Bone marrow (tissue), 2 donors: ENCODE measurements at places on chromosomes 11 and 22.

- DNase-seq: no peak
These were observed 16.1 kb upstream of the EXPH5 start for GRCh38 chr11:108609682-108610081.

DNA sequence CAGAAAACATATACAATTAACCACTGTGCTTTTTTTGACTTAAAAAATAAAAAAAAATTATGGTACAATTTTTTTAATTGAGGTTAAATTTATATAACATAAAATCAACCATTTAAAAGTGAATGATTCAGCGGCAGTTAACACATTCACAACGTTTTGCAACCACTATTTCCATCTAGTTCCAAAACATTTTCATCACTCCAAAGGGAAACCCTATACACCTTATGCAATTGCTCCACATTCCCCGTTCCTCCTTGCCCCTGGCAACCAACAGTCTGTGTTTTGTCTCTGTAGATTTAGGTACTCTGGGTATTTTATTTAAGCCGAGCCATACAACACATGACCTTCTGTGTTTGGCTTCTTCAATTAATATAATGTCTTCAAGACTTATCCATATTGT lies 15.3 kb downstream of the DDI1 start:
- no peak for DNase-seq

DNA sequence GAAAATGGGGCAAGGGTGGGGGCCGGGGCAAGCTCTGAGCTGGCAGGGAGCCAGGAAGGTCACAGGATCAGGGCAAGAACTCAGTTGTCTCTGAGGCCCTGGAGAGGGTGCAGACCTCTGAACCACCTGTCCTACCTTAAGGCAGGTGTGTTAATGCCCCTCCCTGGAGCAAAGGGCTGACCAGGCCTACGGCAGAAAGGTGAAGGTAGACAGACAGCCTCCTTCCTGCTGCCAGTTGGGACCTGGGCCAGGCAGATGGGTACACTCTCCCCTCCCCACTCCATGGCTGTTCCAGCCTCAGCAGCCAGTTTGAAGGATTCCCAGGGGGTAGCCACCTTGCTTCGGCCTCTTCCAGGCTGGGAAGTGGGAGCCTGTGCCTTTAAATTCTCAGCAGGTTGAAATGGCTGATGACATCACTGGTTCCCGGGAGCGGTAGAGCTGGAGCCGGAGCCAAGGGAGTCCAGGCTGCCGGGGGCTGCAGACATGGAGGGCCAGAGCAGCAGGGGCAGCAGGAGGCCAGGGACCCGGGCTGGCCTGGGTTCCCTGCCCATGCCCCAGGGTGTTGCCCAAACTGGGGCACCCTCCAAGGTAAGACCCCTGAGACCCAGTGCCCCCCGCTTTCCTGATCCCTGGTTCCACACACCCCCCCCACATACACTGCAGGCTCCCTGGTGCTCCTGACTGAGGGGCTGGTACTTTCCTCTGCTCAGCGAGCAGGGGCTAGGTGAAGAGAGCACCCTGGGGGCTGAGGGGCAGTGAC lies at the start of gene INPP5J:
INPP5J (plus strand) TSS at position 435 of the 760 bp plus-strand sequence; CDS start at position 484, 49 bp downstream.
- no peak for DNase-seq

DNA sequence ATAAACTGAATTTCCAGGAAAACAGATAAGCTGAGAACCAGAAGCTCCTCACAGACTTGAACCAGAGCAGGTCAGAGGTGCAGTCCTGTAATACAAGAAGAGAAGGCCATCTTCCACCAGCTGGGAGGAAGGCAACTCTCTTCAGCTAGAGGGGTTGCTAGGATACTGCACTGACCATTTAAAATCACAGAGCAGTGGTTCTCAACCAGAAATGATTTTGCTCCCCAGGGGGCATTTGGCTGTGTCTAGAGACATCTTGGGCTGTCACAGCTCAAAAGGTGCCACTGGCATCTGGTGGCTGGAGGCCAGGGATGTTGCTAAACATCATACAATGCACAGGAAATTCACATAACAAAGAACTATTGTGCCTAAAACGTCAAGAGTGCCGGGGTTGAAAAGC lies 17.2 kb downstream of the OPCML start:
- no peak for DNase-seq

GRCh38 chr11:122434786-122435185 lies 220.7 kb upstream of the UBASH3B start:
- no peak for DNase-seq

- DNase-seq: no peak
These were observed 19.3 kb downstream of the ART5 start for GRCh38 chr11:3622521-3622920.

DNA sequence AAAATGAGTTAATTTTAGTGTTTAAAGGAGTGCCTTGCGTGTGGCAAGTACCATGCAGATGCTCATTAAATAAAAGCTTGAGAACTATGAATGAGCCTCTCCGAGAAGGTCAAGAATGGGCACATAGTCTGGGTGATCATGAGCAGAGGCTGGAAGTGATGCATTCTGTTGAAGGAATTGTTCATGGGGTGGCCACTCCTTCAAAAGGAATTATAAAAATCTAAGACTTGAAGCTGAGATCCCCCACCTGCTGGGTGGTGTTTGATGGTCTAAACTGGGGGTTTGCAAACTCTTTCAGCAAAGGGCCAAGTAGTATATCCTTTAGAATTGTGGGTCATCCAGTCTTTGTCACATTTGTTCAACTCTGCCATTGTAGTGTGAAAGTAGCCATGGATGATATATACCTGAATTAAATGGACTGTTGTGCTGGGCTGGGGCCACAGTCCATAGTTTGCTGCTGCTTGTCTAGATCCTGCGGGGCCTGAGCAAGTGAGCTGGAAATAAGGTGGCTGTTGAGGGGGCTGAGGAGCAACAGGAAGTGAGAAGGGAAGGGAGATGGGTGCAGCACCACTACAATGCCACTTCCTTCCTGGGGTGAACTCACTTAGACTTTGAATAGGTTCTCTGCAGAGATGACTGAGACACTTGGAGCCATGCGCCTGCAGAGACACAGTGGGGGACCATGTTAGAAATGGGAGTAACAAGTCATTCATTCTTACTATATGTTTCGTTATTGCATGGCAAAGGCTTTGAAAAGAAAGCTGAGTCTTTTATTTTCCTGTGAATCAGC lies 179.0 kb downstream of the SNX19 start:
- no peak for DNase-seq

GRCh38 chr11:534396-535209 lies 773 bp downstream of the HRAS start:
- no peak for DNase-seq

- no peak for DNase-seq
These were observed 108.6 kb downstream of the SCN3B start for GRCh38 chr11:123545726-123546270.

- no peak for DNase-seq
These were observed 30.1 kb upstream of the CBX7 start for GRCh38 chr22:39182478-39183030.

GRCh38 chr22:35109616-35110015 lies 43.7 kb downstream of the ISX start:
- DNase-seq: no peak

- DNase-seq: no peak
These were observed 739.7 kb downstream of the BRD1 start for GRCh38 chr22:49087716-49088601.

GRCh38 chr22:49659924-49660315 lies 167.8 kb downstream of the BRD1 start:
- no peak for DNase-seq

GRCh38 chr22:38186429-38186828 lies 4.8 kb upstream of the PLA2G6 start:
- DNase-seq: no peak

DNA sequence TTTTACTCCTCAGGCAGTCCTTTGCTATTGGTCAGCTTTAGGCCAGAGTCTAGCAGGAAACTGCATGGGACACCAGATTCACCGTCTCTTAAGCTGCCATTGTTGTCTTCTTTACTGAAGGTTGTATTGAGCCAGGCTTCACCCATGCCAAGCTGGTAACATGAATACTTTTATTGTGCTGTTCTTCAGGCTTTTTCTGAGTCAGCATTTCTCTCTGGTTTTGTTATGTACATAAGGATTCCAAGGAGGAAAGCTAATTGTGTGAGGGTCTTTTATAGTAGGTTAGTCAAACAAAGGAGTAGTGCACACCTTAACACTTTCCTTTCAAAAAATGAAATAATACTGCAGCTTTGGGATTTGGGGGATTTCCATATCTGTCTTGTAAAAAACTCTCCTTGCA lies 252.8 kb downstream of the JRKL start:
- no peak for DNase-seq

GRCh38 chr11:116500947-116501602 lies 271.7 kb downstream of the BUD13 start:
- no peak for DNase-seq

DNA sequence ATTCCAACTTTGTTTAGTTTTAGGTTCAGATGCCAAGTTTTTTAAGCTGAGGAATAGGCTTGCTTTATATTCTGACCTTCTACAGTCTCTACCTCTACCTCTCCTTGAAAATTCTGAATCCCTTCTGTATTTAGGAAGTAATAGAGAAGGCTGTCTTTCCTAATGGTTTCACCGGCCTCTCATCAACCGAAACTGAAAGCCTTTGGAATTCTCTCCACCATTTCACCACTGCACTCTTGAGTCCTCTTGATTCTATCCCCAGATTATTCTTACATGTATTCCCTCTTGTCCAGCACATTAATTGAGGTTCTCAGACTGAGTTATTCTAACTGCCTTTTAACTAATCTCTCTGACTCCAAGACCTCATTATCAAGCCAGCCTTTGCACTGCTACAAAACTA lies 67.7 kb upstream of the PICALM start:
- DNase-seq: no peak

DNA sequence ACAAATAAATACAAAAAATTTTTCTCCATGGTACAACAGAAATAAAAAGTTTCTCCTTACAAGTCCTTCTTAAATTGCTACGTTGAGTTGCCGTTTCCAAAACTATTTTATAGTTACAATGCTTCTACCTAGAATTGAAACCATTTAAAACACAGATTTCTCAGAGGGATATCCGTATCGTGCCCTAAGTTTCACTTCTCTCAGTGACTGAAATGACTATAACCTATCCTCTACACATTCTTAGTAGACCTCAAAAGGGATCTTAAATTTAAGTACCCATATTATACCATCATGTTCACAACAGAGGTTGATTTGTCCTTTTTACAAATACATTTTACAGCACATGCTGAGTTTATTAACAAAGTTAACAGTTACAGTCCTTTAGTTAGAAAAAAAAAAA lies 44.1 kb downstream of the USP28 start:
- DNase-seq: no peak

DNA sequence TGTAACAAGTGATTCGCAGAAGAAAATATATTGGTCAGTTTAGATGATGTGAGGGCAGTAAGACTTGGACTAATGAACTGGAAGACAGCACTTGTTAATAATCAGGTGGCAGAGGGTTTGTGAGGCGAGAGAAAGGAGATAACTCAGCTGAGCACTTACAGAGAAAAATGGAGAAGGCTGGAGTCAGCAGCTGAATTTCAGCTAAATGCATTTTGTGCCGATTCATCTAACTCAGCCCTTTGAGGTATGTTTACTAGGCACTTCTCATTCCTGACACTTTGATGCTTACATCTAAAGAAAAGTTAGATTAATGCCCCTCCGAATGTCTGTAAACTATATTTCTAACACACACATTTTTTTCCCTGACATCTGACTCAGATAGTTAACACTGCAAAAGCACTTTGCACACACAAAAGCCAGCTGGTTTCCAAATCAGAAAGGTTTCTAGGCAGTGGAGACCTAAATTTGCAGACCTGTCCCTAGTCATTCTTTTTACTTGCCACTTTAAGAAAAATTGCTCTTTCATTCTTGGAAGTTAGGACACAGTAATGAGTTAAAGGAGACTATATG lies 859.5 kb upstream of the CCDC90B start:
- no peak for DNase-seq
